Left kidney (tissue), 8 donors: ENCODE measurements at places on chromosomes 4 and X.

DNA sequence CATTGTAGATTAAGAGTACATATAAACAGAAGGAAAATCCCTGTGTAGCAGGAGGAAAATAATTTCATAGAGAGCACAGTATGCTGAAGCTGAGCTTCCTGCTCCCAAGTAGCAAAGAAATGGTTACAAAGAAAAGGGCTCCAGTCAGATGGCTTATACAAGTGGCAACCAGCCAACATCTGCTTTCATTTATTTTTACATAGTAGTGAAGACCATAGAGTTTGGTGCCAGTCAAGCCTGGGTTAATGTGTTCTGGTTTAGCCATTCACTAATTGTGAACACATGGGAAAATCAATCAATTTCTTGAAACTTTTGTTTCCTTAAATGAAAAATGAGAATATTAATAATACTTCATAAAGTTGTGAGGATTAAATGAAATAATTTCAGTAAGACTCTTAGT lies 111.3 kb upstream of the ELOVL6 start:
- no peak for DNase-seq

DNA sequence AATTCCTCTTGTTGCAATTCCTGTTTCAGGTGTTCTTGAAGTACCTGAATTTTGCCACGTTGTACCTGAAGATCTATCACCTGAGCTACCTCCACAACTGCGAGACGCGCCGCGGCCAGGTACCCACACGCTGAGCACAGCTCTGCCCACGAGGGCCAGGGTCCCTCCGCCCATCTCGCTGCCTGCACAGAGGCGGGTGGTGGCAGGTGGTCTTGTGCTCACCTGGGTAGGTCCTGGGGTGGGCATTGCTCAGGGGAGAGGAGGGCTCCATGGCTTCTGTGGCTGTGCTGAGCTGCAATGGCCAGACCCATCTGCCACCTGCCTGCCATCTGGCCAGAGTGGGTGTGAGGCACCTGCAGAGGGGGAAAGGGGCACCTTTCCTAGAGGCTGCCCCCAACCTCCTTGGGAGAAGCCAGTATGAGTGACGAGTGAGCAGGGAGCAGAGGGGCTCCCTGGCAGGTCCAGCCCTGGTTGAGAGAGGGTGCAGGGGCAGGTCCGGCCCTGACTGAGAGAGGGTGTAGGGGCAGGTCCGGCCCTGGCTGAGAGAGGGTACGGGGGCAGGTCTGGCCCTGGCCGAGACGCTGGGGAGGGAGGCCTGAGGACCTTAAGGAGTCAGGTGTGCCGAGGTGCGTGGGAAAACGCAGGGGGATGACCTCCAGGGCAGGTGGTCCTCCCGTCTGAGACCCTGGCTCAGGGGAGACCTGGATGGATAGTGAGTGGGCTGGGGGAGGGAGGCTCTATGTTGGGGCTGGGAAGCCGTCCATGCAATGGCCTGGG lies 10.7 kb downstream of the PDE6B start:
- DNase-seq: no peak

DNA sequence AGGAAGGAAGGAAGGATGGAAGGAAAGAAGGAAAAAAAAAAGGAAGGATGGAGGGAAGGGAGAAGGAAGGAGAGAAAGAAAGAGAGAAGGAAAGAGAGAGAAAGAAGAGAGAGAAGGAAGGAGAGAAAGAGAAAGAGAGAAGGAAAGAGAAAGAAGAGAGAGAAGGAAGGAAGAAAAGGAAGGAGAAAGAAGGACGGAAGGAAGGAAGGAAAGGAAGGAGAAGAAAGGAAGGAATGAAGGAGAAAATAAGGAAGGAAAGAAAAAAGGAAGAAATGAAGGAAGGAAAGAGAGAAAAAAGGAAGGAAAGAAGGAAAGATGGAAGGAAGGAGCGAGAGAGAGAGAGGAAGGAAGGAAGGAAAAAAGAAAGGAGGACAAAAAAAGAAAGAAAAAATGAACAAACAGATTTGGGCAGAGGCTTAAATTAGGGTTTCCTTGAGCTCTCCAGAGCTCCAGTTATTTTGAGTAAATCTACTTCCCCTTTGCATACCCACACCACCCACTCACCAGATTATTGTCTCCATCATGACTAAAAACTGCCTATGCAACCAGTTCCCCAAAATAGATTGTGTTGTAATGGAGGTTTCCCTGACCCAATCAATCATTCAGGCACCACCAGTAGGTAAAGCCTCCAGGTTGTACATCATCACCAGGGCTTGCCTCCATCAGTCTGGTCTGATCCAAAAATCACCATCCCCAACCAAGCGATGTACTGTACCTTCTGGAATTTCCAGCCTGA lies 1722.9 kb upstream of the PCDH10 start:
- DNase-seq: no peak

- no peak for DNase-seq
These were observed 16.5 kb downstream of the ZFX start for GRCh38 chrX:24166078-24166477.

DNA sequence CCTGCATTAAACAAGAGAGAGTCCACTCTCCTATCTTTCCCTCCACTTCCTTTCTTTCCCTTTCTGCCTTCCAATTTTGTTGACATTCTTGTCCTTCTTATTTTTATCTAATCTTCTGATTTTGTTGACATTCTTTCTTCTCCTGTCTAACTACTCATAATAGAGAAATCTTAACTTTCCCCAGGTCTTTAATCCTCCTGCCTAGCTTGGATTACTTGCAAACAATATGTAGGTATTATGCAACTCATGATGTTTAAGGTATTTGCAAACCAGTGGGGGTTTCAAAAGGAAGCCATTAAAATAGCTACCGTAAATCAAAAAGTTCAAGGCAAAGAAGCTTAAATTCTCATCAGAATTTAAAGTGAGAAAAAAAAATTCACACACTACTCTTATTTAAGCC lies 53.9 kb downstream of the PROM1 start:
- no peak for DNase-seq

DNA sequence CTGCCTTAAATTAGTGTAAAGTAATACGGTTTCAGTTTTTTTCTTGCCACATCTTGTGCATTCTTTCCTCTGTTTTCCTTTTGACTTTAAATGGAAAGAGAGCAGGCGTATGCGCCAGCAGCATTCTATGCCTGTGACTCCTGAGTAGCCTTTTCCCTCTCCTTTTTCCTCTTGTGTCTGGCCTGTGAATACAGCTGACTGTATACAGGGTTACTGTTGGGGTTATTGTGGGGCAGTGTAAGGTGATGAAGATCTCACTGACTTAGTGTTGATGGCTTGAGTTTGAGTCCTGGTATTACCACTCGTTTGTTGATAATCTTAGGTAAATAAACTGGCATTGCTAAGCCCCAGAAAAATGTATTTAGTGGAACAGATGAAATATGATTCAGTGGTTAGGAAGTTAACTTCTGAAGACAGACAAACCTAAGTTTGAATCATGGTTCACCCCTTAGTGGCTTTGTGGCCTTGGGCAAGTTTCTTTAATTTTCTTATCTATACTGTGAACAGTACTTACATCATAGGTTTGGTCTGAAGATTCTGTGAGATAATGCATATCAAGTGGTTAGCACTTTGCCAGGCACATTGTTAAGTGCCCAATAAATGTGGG lies 105.1 kb downstream of the FNIP2 start:
- DNase-seq: no peak

GRCh38 chr4:5474756-5475155 lies 233.6 kb downstream of the EVC2 start:
- no peak for DNase-seq

DNA sequence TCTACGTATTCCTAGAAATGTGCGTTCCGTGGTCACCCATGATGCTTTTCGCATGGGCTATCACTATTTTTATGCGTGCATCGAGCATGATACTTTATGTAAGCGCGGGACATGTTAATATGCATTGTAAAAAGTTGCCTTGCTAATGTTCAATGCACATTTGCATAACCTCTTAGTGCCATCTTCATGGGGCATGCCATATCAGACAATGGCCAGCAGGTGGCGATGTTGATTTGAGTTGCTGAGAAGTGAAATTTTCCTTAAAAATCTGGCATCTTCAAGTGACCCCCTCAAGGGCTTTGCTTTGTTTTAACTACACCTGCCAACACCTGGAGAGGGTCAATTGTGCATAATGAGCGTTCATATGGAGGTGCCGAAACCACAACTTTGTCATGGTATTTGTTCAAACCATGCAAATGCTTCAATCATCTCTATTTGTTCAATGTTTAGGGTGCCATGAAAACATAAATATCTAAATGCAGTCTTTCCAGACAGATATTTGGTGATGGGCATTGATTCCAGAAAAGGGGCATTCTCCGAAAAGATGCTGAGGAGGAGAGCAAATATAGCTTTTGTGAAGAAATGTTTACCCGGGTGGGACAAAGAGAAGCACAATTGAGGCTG lies 833.9 kb upstream of the PRKX start:
- peak; percentile 55 for DNase-seq

DNA sequence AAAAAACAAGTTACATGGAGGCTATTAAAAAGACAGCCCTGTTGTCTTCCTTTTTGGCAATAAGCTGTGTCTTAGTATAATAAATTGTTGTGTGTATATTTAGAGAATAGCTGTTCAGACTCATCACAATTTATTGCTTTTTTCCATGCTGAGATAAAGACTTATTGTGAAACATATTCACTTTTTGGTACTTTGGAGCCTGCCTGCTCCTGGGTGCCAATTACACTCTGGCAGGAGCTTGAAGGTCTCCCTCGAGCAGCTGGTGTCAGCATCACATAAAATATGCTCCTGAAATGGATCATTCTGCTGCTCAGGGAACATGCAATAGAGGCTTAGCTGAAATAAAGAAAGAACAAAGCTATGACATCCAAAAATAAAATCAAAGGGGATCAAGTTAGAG lies 211.6 kb upstream of the DKK2 start:
- peak; percentile 2 for DNase-seq

DNA sequence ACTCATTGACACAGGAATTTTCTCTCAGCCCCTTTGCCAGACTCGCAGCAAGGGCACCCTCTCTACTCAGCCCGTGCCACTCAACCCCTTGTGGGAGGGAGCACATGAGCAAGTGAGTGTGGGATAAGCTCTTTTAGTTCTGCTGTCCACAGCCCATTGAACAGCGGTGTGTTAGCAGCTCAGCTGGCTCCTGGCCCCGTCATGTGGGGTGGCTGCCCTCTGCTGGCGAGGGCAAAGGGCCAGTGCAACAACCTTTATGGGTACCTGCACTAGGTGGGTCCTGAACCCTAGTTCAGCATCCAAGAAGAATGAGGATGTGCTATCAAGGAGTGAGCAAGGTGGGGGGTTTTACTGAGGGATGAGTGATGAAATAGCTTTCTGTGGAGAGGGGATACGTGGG lies 85.0 kb upstream of the ZNF81 start:
- no peak for DNase-seq

GRCh38 chr4:175947117-175947722 lies 118.4 kb upstream of the WDR17 start:
- DNase-seq: peak; percentile 18

DNA sequence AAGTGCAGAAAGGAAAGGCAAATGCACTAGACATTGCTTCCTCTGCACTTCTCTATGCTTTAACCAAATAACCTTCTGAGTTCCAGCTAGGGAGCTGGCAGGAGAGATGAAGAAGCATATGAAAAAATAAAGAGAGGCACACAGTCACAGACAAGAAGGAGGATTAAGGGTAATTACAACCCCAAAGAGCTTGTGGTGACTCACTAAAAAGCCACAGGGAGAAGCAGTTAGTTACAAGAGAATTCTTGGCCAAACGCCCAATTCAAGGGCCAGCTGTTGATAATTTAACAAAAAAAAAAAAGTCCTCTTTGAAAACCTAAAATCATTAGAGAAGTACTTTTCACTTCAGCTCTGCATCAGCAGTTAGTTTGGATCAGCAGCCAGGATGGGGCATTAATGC lies 478.0 kb downstream of the KCNIP4 start:
- DNase-seq: no peak

GRCh38 chrX:110194977-110195376 lies 122.9 kb downstream of the AMMECR1 start:
- DNase-seq: no peak

DNA sequence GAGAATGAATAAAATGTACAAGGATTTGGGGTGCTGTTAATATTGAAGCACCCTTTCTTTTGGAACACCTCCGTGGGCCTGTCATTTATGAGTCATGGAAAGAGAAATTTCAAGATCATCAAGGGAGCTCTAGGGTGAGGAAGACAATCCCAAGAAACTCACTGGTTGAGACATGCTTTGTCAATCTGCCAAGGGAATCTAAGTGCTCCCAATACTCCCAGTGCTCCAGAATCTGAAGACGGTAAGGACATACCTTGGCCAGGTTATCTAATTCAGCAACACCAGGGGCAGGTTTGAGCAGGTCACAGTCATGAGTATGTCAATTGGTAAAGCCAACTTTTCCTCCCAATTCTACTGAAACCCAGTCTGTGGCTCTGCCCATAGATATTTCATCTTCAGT lies 556.4 kb upstream of the CPEB2 start:
- no peak for DNase-seq

GRCh38 chr4:107721436-107722100 lies 1.5 kb upstream of the PAPSS1 start:
- DNase-seq: no peak

DNA sequence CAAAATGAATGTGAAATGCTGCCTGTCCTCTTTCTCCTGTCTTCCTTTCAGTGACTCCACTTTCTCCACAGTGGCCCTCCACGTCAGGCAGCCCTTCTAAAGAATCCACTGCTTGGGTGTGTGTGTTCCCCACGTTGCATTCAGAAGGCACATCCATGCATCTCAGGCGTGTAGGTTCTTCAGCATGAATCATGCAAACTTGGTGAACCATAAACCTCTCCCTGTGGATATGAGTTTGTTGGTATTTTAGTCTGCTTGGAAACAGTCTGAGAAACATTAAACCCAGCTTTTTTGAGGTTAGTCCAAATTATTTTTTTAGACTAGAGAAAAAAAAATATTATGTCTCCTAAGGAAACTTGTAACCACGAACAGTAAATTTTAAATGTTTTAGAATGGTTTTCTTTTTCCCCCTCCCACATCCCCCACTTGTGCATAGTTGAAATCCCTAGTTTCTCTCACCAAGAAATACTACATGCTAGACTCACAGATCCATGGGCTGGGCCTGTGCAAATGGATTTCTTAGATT lies 251.6 kb downstream of the CBR4 start:
- no peak for DNase-seq

DNA sequence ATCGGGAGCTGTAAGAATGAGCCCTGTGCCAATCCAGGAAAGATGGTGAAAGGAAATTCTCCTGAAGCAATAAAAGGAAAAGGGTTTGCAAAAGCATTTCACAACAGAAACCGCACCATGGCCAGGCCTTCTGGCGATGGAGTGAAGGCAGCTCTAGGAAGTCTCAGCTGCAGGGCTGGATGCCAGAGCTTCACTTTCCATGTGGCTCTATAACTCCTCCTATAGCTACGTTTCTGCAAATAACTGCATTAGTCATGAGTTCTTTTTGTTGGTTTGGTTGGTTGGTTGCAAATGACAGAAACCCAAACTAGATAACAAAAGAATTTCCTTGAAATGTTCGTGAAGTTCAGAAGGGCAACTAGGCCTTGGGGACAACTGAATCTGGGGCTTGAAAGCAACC lies 84.6 kb downstream of the RELL1 start:
- no peak for DNase-seq

DNA sequence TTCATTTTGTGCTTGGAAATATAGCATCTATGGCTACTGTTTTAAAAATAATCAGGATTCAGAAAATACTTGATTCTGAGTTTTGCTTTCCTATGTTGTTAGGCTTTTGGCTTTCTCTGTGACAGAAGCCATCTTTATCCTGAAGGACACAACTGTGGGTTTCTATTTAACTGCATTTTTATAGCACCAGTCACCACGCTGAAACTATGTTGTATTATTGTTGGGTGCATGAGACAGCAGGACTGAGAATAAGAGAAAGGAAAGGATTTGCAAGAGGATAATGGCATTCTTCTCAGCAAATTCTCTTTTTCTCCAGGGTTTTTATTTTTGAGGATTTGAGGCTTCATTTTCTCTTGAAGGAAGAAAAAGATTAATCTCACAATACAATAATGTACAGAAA lies 10.1 kb upstream of the NEUROG2 start:
- DNase-seq: no peak
